Activated T-cell treated with anti-CD3 and anti-CD28 coated beads, Interleukin-2, amount 50 U/mL, for 4 hours (primary cell): ENCODE measurements at places on chromosomes 16 and 17. TPM values are rescaled to one million over a fixed set of nuclear protein-coding genes. Genes with fewer than 3 reads are reported as not detected.

DNA sequence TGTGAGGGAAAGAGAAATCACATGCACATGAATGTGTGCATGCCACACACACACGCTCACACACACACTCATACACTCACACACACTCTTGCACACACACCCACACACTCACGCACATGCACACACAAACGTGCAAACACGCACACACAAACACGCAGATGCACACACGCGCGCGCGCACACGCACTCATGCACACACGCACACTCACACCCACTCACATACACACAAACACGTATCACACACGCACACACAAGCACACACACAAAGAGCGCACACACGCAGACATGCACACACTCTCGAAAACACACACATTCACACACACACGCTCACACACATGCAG lies 72.2 kb downstream of the GAS7 start:
- DNase-seq = no peak

GRCh38 chr17:80109713-80110446 lies 8.5 kb downstream of the GAA start:
- DNase-seq = no peak

The GP1BA gene
- total RNA-seq = 0.21 TPM

- no peak for DNase-seq
Observed at GRCh38 chr17:59972778-59973177, 8.2 kb upstream of the RNFT1 start.

- peak; percentile 82 for DNase-seq
Observed at GRCh38 chr17:49567871-49568694, 7.6 kb upstream of the NXPH3 start.

The CHST4 gene
- not detected for total RNA-seq

- no peak for DNase-seq
Observed at GRCh38 chr17:68780596-68780995, 174.6 kb downstream of the ABCA8 start.

DNA sequence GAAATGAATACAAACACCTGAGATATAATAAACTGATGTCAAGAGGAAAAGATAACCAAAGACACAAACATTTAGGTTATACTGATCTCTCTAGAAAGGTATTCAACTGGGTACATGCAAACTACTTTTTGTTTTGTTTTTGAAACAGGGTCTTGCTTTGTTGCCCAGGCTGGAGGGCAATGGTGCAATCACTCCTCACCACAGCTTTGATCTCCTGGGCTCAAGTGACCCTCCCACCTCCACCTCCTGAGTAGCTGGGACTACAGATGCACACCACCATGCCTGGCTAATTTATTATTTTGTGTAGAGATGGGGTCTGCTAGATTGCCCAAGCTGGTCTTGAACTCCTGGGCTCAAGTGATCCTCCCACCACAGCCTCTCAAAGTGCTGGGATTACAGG lies 38.1 kb downstream of the TEKT5 start:
- no peak for DNase-seq

The APOBR gene
- 2.7 TPM for total RNA-seq

DNA sequence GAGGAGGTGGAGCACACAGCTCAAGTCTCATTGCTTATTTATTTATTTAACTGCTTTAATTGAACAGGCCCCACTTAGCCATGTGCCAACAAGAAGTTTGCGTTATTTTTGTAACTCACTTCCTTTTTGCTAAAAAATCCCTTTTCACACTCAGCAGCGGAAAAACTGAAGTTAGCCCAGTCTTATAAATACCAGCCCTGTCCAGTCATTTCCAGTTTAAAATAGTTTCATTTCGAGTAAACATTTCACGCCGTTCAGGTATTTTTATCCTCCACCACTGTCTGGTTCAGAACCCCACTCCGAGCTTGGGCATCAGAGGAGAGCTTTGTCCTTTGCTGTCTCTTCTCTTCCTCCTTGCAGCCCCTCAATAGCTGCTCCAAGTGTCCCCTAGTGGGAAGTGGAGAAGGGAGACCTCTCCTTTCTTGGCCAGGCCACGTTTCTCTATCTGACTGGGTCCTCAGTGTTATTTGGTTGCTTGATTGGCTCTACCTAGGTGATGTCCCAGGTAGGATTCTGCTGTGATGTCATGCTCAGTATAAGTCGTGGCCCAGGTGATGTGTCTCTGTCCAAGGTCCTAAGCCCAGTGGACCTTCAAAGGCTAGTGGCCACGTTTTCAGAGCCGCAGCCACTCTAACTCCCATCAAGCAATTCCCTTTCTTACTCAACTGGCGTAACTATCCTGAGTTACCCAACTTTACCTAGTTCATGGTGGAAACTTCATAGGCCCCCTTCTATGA lies 53.0 kb upstream of the GAS7 start:
- no peak for DNase-seq

The CETP gene
- 0.11 TPM for total RNA-seq

DNA sequence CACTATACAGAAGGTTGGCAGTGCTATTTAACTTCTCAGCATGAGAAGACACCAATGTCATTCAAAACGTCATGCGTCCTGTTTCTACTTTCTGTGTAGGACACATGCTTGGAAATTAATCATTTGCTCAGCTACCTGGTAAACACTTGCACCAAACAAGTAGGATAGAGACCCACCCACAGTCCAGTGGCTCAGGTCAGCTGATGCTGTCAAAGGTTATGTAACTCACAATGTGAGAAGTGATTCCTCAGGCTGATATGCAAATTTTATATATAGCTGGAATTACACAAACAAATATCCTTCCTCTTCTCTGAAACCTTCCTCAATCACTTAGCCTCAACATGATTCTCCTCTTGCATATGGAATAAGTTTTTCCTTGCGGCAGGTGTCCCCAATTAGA lies 59.6 kb downstream of the ZZEF1 start:
- DNase-seq = no peak

The DPEP2 gene
- total RNA-seq = 0.47 TPM

The RNU2-1 gene
- 1,905 TPM for total RNA-seq

- no peak for DNase-seq
Observed at GRCh38 chr17:34095106-34095505, 160.0 kb upstream of the CCL2 start.

The KCNJ18 gene
- total RNA-seq = not detected

The HAS3 gene
- total RNA-seq = 0.58 TPM

GRCh38 chr16:56611281-56611833 lies 3.0 kb downstream of the MT2A start:
- no peak for DNase-seq

The ABI3 gene
- 15.0 TPM for total RNA-seq

DNA sequence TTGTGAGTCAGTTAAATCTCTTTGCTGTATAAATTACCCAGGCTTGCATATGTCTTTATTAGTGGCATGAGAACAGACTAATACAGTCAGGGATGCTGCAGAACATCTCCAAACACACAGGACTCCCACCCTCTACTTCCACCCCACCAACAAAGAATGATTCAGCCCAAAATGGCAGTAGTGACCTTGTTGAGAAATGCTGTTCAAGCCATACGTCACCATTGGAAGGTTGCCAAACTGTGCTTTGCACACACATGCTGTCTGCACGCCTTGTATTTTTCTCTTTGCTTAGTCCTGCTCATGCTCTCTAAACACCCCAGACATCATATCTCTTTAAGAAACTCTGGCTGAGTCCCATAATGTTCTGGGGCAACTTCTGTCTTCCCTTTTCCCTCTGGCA lies 589.6 kb downstream of the WWOX start:
- no peak for DNase-seq

GRCh38 chr17:39238311-39238972 lies 12.7 kb upstream of the STAC2 start:
- DNase-seq = peak; percentile 68

DNA sequence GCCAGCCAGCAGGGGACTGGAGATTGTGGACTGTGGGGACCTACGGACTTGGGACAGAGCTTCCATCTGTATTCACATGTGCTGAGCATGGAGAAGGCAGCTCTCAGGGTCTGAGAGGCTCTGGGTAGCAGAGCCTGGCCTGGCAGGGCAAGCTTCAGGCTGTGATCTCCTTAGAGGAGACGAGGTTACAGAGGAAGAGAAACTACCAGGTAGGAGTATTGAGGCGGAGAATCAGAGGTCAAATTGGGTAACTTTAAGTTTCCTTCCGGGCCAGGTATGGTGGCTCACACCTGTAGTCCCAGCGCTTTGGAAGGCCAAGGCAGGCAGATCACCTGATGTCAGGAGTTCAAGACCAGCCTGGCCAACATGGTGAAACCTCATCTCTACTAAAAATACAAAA lies 8.8 kb downstream of the CTNS start:
- DNase-seq = no peak

The CAVIN1 gene
- total RNA-seq = 0.92 TPM

DNA sequence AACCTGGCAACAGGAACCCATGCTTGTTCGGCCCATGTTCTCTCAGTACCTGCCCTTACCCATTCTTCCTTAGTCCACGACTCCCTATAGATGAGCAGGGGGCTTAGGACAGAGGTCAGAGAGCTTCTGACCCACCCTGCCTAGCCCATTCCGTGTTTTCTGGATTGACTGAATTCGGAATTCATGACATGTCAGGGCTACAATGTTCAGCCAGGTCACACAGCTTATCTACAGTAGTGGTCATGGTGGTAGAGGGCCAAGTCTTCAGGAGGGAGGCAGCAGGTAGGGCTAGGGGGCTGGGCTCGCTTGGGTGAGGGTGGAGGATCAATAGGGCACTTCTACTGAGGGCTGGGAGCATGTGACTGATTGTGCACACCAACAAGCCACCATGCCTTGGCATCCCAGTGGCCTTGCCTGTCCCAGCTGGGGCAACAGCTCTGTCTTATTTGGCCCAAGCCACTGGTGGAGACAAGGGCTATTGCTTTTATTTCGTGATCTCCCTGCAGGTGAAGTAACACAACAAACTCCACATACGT lies 3.1 kb downstream of the HEXIM2 start:
- DNase-seq = no peak

The CD19 gene
- total RNA-seq = 1.5 TPM

The CACNG5 gene
- total RNA-seq = not detected

- DNase-seq = no peak
Observed at GRCh38 chr17:82923366-82924113, 83.7 kb upstream of the ZNF750 start.

DNA sequence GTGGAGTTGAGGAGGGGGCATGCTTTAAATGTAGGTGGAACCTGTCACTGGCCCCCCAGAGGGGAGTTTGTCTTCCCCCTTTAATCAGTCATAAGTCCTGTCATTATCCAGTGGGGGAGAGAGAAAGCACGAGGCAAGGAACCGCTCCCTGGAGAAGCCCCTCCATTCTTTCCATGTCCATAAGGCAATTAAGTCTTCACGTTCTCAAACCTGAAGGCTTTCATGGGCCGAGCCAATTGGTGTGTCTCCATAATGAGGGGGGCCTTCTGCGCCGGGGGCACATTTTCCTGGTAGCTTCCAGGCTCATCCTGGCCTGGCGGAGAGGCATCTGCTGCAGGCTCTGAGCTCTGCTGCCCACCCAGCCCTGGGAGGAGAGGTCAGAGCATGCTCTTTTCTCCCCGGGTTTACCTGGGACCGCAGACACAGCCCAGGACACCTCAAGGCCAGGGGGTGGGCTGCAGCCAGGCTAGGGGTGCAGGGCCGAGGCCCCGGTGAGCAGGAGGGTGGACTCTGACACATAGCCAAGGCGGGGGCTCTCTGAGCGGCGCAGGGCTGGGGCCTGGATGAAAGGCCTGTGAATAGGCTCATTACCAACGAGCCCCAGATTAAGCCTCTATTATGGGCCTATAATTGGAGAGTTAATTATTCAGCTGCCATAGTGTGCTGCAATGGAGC lies 42.5 kb downstream of the C16orf78 start:
- DNase-seq = no peak

The RCVRN gene
- not detected for total RNA-seq

DNA sequence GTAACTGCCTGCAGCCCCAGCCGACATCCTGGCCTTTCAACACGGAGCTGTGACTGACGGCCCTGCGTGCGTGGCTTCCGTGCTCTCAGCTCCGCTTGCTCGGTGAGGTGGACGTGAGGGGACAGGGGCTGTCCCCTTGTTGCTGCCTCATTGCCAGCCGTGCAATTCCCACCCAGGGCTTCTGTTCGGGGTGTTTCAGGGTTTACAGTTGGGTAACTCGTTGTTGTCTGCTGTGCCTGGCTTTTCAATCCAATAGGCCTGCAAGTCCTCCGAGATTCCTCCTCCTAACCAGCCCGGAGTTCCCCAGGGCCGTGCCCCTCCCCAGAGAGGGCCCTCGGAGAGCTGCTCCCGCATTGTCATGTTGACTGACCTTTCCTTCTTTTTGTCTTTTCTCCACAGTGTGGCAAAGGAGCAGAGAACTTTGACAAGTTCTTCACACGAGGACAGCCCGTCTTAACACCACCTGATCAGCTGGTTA lies 31.4 kb upstream of the CACNG5 start:
- DNase-seq = no peak

- DNase-seq = no peak
Observed at GRCh38 chr17:70206361-70207010, 37.2 kb downstream of the KCNJ2 start.

The USB1 gene
- 75.0 TPM for total RNA-seq

GRCh38 chr17:79691931-79692330 lies 38.8 kb upstream of the ENPP7 start:
- DNase-seq = no peak

- DNase-seq = no peak
Observed at GRCh38 chr16:55698331-55698730, 42.5 kb downstream of the SLC6A2 start.

The SPEM3 gene
- total RNA-seq = not detected

DNA sequence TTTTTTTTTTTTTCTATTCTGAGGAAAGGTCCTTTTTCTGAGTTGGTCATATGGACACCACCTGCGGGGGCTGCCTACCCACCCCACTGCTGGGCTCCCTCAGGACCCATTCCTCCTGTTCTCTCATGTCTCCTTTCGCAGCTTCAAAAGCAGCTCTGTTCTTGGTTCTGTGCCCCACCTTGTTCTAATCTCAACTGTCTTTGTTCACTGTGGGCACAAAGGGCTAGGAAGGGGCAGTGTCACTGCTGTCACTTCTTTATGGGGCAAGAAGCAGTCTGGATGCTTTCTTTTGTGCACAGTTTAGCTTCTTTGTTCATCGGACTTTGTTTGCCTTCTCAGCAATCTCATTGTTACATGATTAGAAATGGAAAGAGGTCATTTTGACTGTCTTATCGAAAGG lies 7.1 kb downstream of the GOSR2 start:
- no peak for DNase-seq

DNA sequence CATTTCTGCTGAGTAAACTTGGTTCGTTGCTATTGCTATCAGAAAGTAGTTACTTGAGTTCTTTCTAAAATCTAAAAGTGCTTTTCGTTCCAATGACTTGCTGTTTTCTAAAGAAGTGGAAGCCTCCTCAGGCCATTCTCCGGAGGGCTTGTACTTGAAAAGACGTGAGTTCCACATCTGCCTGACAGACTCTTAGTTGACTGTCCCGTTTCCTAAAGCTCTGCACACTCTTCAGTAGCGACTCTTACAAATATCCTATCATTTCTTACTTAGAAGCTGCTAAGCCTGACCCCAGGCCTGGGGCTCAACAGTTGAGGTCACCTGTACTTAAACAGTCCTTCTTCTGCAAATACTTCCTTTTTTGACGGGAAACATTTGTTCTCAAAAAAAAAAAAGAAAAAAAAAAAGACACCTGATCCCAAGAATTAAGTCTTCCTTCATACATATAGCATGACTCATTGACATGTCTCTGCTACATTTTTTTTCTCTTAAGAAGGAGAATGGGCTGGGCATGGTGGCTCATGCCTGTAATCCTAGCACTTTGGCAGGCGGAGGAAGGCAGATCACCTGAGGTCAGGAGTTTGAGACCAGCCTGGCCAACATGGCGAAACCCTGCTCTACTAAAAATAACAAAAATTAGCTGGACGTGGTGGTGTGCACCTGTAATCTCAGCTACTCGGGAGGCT lies 61.5 kb downstream of the DHRS7C start:
- no peak for DNase-seq

GRCh38 chr17:7130621-7131422 lies 16.2 kb upstream of the ASGR2 start:
- no peak for DNase-seq
